ENCODE measurements at places on chromosomes 13 and 19.
A peak's percentile ranks its signal among the peaks of the same experiment; 100 is the strongest.

- peak; percentile 75 for DNase-seq
These were observed 2.9 kb downstream of the HTR2A start for GRCh38 chr13:46893798-46894560.

DNA sequence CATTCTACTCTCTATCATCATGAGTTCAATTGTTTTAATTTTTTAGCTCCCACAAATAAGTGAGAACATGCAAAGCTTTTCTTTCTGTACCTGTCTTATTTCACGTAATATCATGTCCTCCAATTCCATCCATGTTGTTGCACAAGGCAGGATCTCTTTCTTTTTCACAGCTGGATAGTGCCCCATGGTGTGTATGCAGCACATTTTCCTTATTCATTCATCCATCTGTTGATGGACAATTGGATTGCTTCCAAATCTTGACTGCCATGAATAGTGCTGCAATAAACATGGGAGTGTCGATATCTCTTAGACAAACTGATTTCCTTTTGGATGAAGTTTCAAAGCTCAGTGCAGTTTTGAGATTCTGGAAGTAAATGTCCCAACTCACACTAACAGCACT is 326.9 kb downstream of the FGF9 start:
- no peak for DNase-seq

DNA sequence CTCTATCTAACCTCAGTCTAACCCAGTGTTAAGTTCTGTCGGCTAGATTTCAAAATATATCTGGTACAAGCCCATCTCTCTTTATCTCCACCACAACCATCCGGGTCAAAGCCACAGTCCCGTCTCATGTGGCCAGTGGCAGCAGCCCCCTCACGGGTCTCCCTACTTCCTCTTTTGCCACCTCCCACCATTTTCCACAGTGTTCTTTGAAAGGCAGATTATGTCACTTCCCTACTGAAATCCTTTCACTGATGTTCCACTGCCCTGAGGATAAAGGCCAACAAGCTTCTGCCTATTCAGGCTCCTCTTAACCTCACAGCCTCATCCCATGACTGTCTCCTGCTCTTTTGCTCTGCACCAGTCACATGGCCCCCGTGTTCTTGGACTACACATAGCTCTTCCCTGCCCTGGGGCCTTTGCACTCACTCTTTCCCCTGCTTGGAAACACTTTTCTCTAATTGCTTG is 117.2 kb downstream of the UBL3 start:
- no peak for DNase-seq

DNA sequence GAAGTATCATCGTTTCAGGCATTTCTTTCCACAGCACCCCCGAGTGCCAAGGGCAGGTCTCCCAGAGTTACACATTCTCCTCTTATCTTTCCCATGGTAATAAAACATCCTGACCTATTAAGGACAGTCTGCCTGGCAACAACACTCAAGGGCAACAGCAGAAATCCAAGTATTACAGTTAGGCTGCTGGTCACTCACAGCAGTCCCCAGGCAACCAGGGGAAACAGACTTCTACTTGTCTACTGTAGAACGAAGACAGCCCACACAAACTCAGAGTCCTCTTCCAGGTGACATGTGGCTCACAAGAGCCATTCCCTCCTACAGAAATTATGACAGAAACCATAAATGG is 24.3 kb downstream of the RCBTB1 start:
- DNase-seq, result no peak

GRCh38 chr13:41188584-41188983 is 5.8 kb downstream of the KBTBD7 start:
- DNase-seq, result no peak

DNA sequence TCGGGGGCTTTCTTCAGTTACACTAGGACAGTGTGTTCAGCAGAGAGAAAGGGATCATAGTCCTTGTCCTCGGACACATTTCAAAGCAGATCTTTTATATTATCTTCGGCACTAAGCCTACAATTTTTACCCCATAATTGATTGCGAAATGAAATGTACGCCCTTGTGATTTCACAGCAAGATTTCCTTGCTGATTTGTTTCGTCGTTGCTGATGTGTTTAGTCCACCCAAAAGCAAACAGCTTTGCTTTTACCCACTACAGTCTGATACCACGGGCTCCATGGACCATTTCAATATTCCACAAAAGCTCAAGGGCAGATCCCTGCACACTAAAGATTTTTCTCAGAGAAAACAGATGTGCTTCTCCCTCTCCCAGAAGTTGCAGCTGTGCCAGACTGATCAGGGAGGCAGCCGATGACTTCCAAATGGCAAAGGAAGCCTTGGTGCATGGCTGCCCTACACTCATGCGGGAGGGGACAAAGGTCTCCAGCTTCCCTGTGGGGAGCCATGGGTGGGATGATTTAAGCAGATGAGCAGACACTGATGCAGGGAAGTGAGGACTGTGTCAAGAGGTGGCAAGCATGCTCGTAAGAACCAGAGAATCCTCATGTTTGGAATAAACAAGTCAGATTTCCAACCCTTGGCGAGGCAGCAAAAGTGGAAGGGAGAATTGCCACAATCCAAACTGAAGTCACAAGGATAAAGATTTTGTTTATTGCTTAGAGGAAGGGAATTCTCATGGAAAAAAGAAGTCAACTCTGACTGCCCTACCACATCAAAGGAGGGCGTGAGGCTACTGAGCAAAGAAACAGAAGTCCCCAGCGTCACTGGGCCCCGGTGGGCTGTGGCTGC is 81.1 kb downstream of the STK24 start:
- no peak for DNase-seq

DNA sequence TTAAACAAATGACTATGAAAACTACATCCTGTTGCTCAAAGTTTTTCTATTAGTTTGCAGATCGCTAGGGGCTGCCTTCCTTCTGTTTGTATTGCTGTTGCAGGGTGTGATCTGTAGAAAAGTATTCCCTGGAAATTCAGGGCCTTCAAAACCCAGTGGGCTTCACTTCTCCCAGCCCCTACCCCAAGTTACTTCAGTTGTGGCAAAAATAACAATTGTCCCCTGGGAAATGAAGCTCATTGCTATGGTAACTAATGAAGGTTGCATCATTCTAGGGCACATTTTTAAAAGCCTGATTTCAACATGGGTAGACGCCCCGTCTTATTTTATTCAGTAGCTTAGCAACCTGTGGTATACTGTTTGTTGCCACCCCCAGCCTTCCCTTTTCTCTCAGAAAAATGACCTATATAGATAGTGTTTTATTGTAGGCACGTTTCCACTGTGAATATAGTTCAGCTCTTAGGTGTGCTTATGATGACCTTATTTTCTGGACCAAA is 60.9 kb downstream of the WDFY2 start:
- no peak for DNase-seq

DNA sequence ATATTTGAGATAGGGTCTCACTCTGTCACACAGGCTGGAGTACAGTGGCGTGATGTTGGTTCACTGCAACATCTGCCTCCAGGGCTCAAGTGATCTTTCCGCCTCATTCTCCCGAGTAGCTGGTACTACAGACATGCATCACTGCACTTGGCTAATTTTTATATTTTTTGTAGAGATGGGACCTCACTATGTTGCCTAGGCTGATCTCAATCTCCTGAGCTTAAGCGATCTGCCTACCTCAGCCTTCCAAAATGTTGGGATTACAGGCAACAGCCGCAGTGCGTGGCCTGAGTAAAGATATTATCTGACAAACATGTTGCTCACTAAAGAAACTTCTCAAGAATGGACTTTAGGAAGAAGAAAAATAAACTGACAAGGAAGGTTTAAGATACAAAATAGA is 125.4 kb upstream of the ABCC4 start:
- no peak for DNase-seq

DNA sequence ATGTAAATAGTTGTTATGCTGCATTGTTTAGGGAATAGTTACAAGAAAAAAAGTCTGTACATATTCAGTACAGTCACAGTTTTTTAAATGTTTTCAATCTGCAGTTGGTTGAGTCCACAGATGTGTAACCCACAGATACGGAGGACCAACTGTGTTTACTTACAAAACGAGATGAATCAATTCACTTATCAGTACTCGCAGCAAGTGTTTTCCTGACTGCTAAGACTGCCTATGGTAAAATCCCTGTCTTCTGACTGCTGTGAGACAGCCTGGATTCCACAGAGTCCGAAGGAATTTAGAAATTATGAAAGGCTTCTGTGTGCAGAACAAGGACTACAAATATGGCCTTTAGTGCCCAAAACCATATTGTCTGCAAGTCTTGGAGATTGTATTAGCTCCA is 45.7 kb upstream of the C1QTNF9 start:
- no peak for DNase-seq

DNA sequence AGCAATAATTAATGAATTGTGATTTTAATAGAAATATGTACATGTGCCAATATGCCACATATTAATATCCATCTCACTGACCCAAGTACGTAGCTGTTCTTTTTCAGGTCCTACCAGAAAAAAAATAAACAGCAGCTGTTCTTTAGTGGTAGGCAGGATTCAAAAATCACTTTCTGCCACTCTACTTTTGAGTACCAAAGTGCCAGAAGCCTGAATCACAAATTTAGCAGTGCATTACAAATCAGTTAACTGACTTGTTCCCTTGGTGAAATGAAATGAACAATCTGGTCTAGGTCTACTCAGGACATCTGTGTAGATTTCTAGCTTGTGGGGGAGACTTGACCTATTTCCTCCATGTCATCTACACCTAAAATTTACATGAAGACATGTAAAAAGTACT is 775.5 kb upstream of the GPC6 start:
- no peak for DNase-seq

- peak; percentile 71 for DNase-seq
These were observed 318.9 kb upstream of the HTR2A start for GRCh38 chr13:47215736-47216135.

DNA sequence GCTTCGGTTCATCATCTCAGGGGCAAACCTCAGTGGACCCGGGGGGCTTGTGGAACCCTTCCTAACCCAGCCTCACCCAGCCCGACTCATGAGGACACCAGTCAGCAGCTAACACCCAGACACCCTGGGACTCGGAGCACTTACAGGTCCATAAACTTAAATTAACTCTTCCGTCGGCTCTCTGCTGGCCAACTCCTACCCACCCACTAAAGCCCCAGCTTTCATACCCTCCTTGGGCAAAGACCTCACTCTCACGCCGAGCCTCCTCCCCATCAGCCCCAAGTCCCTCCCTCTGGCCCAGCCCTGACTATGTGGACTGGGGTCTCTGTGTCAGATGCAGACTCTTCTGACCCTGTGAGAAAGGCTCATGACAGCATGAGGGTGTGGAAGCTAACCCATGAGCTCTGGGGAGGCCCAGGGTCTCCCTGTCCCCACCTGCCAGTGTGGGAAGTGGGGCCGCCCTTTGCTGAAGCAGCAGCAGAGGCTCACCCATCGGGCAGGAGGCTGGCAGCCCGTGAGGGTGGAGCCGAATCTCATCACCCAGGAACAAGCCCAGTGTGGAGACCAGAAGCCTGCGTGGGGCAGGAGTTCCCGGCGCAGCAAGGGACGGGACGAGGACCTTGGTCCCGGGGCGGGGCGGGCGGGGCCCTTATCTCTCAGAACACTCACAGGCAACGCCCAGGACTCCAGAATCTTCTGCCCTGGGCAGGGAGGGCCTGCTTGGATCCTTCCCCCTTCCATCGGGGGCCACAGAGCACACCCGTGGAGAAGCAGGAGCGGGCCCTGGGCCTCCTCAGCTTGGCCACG is 19.8 kb downstream of the TCF3 start:
- no peak for DNase-seq

Measured in urothelium cell line (cell line).